ENCODE measurements at places on chromosomes 16 and 17.

DNA sequence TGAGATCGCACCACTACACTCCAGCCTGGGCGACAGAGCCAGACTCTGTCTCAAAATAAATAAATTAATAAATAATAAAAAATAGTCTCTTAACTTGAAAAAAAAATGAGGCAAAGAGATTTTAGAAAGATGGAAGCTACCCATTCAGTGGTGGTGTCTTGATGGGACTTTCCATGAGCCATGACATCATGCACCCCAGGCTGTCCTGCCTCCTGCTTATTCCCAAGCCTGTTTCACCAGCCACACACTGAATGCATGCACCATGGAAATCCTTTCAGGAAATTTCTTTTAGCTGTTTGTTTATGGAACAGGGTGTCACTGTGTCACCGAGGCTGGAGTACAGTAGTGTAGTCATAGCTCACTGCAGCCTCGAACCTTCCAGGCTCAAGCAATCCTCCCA lies 8.9 kb upstream of the DLX3 start:
- no peak for DNase-seq

DNA sequence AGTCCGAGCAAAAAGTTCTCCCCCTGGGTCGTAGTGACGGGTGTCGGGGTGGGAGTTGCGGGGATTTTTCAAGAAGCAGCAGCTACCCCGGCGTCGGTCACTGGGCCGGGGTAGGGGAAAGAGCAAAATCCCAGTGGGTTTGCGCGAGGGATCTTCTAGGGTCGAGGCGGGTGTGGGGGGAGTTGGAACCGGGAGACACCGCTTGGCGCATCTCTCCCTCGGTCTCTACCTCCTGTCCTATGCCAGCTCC lies 2.3 kb upstream of the UBTF start:
- DNase-seq, result no peak

- no peak for DNase-seq
These were observed 138.5 kb downstream of the DNAH9 start for GRCh38 chr17:11736613-11737312.

DNA sequence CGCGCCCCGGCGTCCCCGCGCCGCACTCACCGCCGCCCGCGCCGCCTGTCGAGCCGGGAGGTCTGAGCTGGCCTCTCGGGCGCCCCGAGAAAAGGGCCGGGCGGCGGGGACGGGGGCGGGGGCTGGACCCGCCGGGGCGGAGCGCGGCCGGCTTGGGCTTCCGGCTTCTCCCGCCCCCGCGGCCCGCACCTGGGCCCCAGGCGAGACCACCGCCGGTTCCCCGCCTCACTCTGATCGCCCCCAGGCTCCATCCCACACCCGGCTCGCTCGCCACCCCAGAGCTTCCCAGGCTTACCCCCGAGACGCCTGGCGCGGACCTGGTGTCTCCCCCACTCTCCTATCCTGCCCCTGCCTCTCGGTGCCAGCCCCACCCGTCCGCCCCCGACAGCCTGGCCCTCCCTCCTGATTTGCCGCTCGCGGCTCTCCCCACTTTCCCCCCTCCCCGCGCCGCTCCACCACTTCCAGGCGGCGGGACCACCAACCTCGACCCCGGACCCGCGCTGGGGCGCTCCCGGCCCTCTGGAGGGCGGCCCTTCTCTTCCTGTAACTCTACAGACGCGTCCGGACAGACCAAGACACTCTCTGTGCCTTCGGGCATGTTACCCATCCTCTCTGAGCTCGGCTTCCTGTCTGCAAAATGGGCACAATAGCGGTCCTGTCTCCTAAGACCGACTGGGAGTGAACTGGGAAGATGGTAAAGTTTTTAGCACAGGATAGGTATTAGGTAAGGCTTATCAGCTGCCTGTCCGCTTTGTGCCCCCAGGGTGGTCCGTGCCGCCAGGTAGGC lies at the start of gene LITAF:
TSS of gene LITAF (minus strand) at position 64 of the 787 bp plus-strand sequence. CDS start 30,189 bp downstream, outside the sequence.
- peak; percentile 32 for DNase-seq

- DNase-seq, result no peak
These were observed 33.0 kb upstream of the TOM1L1 start for GRCh38 chr17:54867634-54868033.

GRCh38 chr16:55481023-55481422 lies 2.0 kb downstream of the MMP2 start:
- no peak for DNase-seq

GRCh38 chr16:26791169-26791568 lies 275.6 kb upstream of the C16orf82 start:
- DNase-seq, result no peak

DNA sequence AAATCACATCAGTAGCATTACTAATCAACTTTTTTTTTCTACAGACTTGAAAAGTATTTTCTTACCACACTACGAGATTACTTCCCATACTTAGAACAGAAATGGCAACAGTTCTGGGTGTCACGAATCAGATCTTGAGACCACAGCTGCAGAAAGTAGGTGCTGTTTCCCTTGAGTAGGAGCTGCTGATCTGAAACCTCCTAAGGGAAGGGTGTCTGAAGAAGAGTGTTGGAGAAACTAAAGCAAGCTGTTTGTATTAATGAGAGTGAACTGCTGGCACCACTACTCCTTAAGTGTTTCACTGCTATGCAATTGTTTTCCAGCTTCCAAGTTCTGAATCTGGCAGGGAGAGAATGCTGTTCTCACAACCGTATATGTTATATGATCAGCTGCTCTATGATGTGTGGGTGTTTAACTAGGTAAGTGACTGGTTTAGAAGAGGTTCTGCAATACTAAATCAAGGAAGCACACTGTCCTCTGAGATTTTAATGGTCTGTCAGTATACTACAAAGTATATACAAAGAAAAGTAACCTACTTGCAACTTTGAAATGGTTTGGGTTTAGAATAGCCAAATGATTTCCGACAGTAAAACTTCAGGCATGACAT lies 3.3 kb downstream of the ZNF652 start:
- no peak for DNase-seq

- DNase-seq, result no peak
These were observed 4.8 kb upstream of the ITGA3 start for GRCh38 chr17:50051082-50051576.

- no peak for DNase-seq
These were observed 145.3 kb downstream of the SPECC1 start for GRCh38 chr17:20154286-20155000.

- DNase-seq, result no peak
These were observed 849 bp upstream of the SULT1A1 start for GRCh38 chr16:28610595-28611191.

DNA sequence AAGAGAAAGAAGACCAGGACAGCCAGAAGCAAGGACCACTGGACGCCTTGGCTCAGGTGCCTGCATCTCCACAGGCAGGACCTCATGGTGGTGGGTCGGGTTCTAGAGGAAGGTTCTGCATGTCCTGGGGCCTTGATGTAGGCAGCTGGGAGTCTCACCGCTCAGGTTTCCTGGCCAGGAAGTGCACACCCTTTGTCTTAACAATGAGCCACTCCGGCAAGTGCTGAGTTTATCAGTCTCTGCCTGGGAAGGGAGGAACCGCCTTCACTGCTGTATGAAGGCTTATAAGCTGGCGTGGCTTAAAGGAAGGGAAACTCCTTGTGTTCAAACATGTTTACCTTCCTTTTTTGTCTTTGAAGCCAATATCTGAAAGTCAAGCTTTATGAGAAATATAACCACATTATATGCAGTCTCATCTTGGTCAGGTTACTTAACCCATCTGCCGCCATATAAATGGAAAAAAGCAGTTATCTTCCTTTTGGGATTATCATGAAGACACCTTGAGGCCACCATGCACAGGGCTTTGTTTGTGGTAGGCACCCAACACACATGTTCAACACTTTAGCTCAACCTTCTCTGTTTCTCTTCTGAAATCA lies at the start of gene ST6GALNAC1:
TSS of gene ST6GALNAC1 (minus strand) at position 205 of the 596 bp plus-strand sequence. CDS start at position 86, 119 bp downstream.
- DNase-seq, result peak; percentile 22

- no peak for DNase-seq
These were observed 30.7 kb upstream of the CDH5 start for GRCh38 chr16:66335704-66336329.

- no peak for DNase-seq
These were observed 111.2 kb upstream of the IRX6 start for GRCh38 chr16:55212791-55213190.

- no peak for DNase-seq
These were observed 49.7 kb downstream of the ACSM1 start for GRCh38 chr16:20647736-20648135.

- DNase-seq, result no peak
These were observed 1.6 kb downstream of the FAM117A start for GRCh38 chr17:49762151-49762941.

DNA sequence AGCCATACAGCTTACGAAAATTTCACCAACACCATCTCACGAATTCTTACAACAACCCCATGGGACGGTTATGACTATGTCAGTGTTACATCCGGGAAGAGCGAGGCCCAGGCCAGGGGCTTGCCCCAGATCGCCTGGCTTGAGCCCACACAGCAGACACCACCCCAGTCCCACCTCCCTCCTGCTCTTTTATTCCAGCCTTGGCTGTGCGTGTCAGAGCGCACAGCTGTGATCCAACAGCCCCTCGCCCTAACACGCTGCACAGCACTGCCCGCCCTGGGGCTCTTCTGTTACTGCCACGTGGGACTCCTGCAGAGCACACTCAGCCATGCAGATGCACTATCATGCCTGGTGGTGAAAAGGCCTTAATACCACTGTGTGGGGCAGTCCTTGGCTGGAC lies 127.9 kb downstream of the ENGASE start:
- no peak for DNase-seq

DNA sequence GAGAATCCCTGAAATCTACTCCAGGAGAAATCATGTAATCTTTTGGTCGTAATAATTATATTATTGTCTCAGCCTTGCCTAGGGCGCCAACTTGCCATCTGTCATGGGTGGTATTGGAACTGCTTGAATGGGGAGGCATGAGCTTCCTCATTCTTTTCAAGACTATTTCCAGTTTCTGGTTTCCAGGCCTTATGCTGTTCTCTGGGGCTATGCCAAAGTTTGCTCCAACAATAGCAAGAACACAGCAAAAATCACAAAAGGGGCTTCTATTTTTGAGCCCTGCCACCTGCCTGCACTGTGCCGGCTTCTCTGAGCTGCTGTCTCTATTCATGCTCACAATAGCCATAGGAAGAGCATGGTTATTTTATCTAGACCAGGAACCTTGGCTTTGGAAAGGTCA lies 111.7 kb downstream of the SPECC1 start:
- no peak for DNase-seq

DNA sequence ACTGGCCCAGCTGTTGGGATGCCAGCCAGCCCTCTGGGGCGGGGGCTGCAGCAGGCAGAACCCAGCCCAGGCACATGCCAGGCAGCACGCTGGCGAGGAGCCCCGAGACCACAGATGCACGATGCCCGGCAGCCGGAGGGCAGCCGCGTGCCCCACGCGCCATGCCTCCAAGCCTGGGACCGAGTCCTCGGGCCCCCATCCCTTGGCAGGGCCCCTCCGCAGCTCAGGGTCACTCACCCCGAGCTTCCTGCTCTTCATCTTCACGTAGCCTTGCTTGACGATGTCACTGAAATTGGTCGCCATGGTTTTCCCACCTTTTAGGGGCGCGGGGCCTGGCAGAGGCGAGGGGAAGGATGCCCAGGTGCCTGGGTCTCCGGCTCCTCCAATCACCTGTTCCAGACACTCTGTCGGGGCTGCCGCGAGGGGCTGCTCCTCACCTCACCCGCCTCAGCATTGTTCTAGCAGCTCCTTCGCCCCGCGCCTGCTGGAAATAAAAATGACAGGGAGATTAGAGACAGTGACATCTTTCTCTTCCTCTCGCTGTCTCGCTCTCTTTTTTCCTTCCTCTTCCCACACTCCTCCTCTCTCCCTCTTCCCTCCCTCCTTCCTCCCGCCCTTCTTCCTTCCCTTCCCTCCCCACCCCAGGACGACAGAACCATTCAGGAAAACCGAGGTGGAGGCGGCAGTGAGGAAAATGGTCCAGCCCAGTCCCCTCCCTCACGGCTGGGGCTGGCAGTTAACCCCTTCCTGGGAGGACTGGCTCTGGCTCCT lies 6.9 kb downstream of the DOK4 start:
- DNase-seq, result no peak

DNA sequence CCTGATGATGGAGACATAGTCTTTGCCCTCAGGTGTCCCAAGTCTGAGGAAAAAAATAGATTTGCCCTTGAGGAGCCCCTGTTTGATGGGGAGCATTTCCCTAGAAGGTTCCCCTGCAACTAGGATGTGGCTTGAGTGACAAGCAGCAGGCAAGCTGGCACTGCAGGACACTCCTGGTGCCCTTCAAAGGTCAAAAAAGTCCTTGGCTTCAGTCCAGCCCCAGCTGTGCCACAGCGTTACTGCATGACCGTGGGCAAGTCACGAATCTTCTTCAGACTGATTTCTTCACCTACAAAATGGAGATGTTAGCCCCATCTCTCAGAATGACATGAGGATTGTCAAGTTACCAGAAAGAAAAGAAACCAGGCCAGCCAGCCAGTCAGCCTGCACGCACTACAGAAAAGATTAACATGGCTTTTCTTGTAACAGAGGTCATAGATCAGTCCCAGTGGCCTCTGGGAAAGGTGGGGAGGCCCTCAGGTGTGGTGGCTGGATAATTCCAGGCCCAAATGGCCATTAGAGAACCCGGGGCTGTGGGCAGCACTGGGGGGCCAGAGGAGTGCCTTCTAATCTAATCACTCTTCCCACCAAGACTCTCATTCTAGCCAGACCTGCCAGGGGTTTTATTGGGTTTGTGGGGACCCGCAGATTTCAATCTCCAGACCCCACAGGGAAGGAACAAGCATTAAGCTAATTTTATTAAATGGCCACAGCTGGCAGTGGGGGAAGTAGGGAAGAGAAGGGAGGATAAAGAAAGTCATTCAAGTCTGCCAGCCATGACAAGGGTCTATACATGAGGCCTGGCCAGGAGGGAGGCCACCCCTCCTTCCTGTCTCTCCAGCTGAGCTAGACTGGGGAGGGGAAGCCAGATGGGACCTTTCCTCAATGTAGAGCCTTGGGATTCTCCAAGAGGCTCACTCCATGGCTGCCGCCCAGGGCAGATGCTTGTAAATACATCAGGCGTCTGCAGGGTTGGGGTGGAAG lies 9.7 kb upstream of the KIF18B start:
- no peak for DNase-seq

GRCh38 chr16:30786936-30787612 lies at the start of gene ZNF629:
Gene ZNF629 (minus strand): TSS chr16:30787205. CDS start chr16:30784482, 2,723 bp downstream.
- DNase-seq, result no peak

GRCh38 chr16:80894091-80894490 lies 89.7 kb upstream of the CDYL2 start:
- DNase-seq, result no peak
